ENCODE measurements at places on chromosomes 16 and 17.

GRCh38 chr16:27599606-27600005, 49.7 kb downstream of the KATNIP start:
- no peak for DNase-seq

DNA sequence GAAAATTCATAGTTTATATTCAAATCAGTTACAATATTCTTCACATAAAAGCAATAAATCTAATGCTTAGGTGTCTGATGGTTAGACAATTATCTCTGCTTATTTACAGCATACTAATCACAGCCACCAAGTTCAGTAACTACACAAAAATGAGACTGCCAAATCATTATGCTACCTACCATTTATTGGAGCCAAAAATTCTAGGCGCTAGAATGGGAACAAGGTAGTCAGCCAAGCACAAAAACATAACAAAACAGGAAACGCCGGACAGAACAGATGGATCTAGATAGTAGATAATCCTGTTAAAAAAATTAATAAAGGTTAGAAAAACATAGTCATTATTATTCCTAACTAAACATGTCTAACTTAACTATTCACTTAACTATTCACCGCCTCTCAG, 3.6 kb downstream of the ARL6IP1 start:
- no peak for DNase-seq

GRCh38 chr17:69540356-69540755, 125.9 kb downstream of the MAP2K6 start:
- no peak for DNase-seq

DNA sequence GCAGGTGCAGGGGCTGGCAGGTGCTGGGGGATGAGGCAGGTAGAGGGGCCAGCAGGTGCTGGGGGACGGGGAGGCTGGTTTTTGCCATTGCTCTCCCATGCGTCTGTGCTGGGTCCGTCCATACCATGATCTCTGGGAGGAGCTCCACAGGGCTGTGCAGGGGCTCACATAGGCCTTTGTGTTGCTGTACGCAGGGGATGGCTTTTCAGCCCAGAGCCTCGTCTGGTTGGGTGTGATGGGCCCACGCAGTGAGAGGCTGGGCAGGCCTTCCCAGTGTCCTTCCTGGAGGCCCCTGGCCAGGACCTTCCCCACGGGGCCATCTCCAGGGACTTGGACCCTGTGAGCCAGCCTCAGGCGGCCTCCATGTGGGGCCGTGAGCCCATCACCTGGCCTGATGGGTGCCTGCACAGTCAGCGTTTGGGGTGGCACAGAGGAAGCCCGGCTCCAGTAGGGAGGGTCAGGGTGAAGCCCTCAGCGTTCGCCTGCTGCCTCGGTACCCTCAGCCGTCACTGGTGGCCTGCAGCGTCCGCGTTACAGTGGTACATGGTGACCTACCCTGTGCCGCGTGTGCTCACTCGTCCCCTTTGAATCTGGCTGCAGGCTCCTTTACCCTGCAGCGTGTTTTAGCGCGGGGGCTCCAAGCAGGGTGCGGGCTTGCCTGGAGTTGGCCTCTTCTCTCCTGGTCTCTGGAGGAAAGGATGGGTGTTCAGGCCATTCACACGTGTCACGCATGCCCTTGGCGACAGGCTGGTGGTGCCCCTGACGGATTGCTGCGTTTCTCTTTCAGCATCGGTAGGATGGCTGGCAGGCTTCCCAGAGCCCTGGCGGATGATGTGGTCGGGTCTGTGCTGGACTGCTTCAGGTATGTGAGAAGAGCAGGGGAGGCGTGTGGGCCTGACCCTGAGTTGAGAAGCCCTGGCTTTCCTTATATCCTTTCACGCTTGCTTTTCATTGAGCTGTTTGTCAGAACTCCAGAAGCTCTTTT, 30.6 kb downstream of the ZNF750 start:
- no peak for DNase-seq

DNA sequence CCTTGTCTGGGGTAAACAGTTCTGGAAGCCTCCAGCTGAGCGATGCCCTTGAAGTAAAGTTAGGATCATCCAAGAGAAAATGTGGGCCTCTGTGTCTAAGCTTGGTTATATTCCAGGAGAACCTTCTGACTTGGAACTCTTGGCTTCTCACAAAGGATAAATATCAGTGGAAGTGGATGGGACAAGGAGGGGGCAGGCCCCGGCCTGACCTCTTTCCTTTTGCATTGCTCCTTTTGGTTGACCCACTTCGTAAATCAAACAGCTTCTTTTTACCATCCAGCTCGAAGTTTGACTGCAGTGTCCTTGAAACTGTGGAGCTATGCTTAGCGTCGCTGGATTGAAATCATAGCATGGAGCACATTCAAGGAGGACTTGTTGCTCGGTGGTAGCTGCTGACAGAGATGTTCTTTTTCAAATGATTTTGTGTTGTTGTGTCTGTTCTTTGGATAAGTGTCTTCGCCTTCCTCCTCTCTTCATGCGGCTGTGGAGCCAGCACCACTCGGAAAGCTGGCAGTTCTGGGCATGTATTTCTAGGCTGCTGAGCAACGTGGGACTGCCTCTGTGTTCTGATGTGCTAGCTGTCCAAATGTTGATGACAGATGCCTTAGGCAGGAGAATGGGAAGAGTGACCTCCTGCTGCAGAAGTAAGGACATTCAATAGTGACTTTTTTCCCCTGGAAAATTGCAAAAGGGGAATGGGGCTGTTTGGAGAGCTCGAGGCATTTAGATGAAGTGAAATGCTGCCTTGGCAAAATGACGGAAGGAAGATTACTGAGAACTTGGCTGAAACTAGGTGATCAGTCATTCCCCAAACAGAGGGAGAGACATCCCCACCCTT, 4.5 kb downstream of the MINK1 start:
- no peak for DNase-seq

GRCh38 chr16:54879681-54880080, 51.0 kb upstream of the IRX5 start:
- no peak for DNase-seq

GRCh38 chr17:81978524-81979298, 1.3 kb downstream of the ASPSCR1 start:
- DNase-seq: no peak

GRCh38 chr16:57858635-57859034, 56.3 kb upstream of the KIFC3 start:
- DNase-seq: no peak

DNA sequence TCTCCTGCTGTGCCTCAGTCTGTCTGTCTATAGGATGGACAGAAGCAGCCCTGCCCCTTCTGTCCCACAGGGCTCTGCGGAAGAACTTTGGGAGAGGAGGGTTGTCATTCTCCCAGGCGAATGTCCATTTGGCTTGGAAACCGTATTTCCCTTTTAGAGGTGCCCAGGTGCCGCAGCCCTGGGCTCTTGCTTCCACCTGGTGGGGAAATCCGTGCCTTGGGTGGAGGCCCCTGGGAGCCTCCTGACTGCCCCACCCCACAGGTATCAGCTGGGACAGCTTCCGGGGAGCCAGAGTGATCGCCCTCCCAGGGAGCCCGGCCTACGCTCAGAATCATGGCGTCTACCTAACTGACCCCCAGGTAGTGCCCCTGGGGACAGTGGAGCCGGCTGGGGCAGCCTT, 12.7 kb downstream of the FCSK start:
- no peak for DNase-seq

DNA sequence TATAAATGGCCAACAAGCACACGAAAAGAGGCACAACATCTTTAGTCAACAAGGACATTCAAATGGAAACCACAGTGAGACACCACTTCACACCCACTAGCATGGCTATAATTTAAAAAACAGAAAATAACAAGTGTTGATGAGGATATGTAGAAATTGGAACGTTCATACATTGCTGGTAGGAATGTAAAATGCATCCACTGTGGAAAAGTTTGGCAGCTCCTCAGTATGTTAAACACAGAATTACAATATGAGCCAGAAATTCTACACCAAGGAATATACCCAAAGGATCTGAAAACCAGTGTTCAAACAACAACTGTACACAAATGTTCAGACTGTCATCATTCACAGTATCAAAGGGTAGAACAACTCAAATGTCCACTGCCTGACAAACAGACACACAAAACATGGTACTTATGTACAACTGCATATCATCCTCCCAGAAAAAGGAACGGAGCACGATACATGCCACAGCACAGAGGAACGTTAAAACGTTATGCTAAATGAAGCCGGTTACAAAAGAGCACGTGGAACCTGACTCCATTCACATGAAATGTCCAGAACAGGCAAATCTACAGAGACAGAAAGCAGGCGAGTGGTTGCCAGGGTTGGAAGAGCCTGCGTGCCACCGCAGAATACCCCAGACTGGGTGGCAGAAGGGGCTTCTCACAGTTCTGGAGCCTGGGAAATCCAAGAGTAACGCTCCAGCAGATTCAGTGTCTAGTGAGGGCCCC, 32.8 kb upstream of the METRNL start:
- no peak for DNase-seq

DNA sequence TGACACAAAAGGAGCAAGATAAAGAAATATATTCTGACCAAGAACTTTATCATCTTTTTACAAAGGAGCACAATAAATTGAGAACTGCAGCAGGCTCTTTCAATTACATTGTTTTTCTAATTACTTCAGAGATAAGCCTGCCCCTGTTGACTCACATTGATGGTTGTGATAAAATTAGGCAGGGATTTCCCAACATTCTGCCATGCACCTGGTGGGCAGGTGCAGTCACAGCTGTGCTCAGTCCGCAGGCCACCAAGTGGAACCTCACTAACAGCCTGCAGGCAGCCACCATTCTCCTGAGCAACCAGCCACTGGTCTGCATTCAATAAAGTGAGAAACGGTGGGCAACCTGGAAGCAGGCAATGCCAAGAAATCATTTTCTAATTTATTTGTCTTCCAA, 5.1 kb downstream of the FANCA start:
- DNase-seq: no peak

GRCh38 chr16:89060207-89060794, 33.4 kb upstream of the ACSF3 start:
- peak; percentile 7 for DNase-seq

DNA sequence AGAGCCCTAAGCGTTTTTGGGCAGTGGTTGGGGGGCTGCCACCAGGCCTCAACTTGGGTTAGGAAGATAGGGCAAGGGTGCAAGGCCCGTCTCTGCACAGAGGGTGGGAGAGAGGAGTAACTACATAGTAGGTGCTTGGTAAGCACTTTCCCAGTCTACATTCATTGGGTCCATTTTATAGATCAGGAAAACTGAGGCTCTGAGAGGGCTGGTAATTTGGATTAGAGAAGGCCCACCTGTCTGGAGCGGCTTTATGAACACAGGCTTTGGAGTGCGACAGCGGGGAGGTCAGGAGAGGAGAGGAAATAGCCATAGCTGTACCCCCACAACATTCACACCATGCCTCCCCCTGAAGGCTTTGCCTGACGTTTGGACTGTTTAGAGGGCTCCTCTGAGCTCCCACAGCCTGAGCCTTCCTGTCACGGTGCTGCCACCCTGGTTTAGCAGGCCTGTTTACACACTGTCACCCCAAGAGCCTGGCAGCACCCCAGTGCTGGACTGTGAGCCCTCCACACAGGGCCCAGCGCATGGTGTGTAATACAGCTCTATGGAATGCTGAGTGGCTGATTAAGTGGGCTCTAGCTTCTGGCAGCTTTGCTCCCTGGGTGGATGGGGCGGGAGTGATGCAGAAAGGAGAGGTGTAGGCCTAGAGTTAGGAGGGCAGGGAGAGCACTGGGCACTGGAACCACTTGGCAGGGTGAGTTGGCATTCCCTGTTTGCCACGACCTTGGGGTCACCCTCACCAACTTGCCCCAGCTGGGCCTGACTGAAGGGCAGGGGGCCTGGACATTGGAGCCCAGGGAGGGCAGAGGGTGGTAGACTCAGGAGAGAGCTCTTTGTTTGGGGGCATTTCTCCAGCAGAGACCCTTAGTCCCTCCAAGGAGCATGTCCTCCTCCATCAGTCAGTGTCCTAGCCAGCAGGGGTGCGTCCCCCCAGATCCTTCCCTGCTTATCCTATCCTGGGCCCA, 73.7 kb downstream of the RAI1 start:
- no peak for DNase-seq

GRCh38 chr17:10290041-10290440, 82.8 kb downstream of the MYH13 start:
- DNase-seq: no peak

- DNase-seq: no peak
Observed at GRCh38 chr16:80433623-80434022, 107.2 kb upstream of the DYNLRB2 start.

DNA sequence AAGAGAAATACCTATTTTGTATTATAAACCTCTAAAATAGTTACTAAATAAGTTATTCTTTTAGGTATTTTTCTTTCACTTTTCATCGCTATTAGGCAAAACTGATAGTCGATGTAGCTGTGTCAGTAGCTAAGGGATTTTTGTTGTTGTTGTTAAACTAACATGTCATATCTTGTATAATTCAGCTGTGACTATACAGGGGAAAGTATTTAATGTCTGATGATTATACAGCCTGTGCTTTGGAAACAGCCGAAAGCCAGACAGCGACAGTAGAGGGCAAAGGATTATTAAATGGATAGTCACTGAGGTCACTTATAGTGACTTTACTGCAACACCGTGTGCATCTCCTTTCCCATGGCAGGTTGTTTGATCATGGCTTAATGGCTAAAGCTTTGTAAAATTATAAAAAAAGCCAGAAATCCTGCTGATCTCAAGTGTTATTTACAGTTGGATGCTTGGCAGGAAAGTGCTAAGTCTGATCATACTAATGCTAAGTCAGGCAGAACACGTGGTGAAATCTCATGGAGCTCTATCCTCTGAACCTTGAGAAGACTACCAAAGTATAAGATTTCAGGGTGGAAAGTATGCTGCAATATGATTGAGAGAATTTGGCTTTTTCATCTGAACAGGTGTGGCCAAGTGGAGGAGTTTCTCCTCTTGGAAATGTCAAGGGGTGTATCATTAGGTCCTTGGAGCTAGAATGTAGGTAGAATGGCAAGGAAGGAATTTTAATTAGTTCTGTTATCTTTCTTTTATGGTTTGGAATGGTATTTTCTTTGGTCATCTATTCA, 88.4 kb downstream of the FTO start:
- DNase-seq: no peak

GRCh38 chr17:6651919-6652452, 424 bp downstream of the C17orf100 start:
- peak; percentile 55 for DNase-seq

DNA sequence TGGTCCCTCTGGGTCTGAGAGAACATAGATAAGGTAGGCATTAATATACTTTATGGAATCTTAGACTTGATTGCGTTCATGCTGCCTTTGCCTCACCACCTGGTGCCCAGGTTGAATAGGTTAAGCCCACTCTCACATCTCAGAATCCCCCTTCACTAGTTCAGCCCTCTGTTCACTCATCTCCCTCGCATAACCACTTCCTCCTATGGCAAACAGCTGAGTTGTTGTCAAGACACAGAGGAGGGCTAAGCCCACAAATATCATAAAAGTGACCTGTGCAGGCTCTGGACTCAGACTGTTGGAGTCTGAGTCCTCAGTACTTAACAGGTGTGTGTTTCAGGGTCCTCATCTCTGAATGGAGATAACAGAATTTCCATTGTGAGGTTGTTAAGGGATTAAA, 55.7 kb downstream of the GOSR1 start:
- no peak for DNase-seq

- DNase-seq: no peak
Observed at GRCh38 chr17:5781236-5781927, 197.1 kb upstream of the NLRP1 start.

All from CD4-positive, alpha-beta T cell treated with Interleukin-21 for 1 hour (primary cell).